ENCODE measurements at places on chromosomes 5 and 9. TPM values are rescaled to one million over a fixed set of nuclear protein-coding genes. Genes with fewer than 3 reads are reported as not detected.

DNA sequence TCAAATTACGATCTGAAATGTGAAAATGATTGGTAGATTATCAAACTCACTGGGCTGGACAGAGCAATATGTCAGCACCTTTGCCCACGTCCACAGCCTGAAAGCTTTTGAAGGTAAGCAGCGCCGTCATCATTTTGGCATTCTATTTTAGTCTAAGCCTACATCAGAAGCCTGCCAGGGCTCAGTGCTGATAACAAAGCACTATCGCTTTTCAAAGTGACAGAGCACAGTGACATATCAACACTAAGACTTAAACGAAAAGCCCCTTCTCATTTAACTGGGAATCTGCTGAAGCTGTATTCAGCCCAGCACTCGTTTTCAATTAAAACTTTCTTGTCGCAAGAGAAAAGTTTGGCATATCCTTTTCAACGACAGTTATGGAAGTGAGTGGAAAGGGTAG lies 1076.3 kb downstream of the PTPRD start:
- H3K4me3 ChIP-seq, result no peak overlapping the region
- H3K4me1 ChIP-seq, result no peaks in the 10 kb centered on the region
- DNase-seq, result no peak
- H3K27ac ChIP-seq, result no peak overlapping the region
- H3K27me3 ChIP-seq, result no peaks in the 10 kb centered on the region
- no peaks in the 10 kb centered on the region for H3K36me3 ChIP-seq

GRCh38 chr5:126138281-126138931 lies 284.8 kb upstream of the GRAMD2B start:
- H3K4me3 ChIP-seq, result no peak overlapping the region
- peak; percentile 38 for DNase-seq
- no peaks in the 10 kb centered on the region for H3K36me3 ChIP-seq
- no peaks in the 10 kb centered on the region for H3K27me3 ChIP-seq
- no peak overlapping the region for H3K27ac ChIP-seq

- no peak overlapping the region for H3K27ac ChIP-seq
- H3K4me1 ChIP-seq, result peaks cover 45% of the 10 kb centered on the region
- DNase-seq, result no peak
- H3K4me3 ChIP-seq, result no peak overlapping the region
- H3K27me3 ChIP-seq, result no peaks in the 10 kb centered on the region
These were observed 47.7 kb upstream of the ITGA1 start for GRCh38 chr5:52740007-52740406.

GRCh38 chr5:139058121-139058520 lies 140.0 kb downstream of the SIL1 start:
- H3K36me3 ChIP-seq, result no peaks in the 10 kb centered on the region
- H3K27me3 ChIP-seq, result no peaks in the 10 kb centered on the region
- H3K27ac ChIP-seq, result no peak overlapping the region
- peaks cover 47% of the 10 kb centered on the region for H3K4me1 ChIP-seq

- peaks cover 3% of the 10 kb centered on the region for H3K27me3 ChIP-seq
- no peak for DNase-seq
- H3K4me3 ChIP-seq, result no peak overlapping the region
- no peak overlapping the region for H3K27ac ChIP-seq
- H3K36me3 ChIP-seq, result no peaks in the 10 kb centered on the region
These were observed 142.7 kb downstream of the FBXL17 start for GRCh38 chr5:108238936-108239887.

GRCh38 chr5:79576606-79577289 lies 35.5 kb upstream of the TENT2 start:
- no peak overlapping the region for H3K4me3 ChIP-seq
- no peak overlapping the region for H3K27ac ChIP-seq
- no peak for DNase-seq
- no peaks in the 10 kb centered on the region for H3K36me3 ChIP-seq
- no peaks in the 10 kb centered on the region for H3K27me3 ChIP-seq
- H3K4me1 ChIP-seq, result peaks cover 24% of the 10 kb centered on the region

DNA sequence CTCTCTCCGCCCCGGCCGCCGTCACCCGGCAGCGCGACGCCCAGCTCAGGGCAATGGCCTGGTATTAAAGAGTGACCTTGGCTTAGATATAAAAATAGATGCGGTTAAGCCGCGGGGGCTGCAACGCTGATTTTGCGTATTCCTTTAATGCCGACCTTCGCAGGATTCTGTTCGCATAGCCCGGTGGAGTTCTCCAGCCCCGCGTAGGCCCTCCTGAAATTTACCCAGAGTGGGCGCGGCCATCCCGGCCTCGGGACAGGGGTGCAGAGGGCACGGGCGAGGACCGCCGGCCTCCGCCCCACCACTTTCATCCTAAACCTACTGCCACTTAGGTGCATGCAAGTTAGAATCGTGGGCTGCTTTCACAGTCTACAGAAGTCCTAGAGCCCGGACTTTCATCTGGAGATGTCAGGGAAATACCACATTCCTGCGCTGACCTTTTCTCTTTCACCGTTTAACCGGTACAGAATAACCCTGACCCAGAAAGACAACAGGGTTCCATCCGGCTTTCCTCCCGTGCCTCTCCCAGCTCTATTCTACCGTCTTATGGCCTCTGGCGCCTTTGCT lies 492 bp upstream of the FAM169A start:
- no peak for DNase-seq
- H3K4me3 ChIP-seq, result peak overlapping the region; percentile 55
- peaks cover 32% of the 10 kb centered on the region for H3K27me3 ChIP-seq
- peaks cover 5% of the 10 kb centered on the region for H3K36me3 ChIP-seq
- H3K4me1 ChIP-seq, result peaks cover 12% of the 10 kb centered on the region
- H3K27ac ChIP-seq, result no peak overlapping the region

- H3K4me1 ChIP-seq, result peaks cover 19% of the 10 kb centered on the region
- H3K36me3 ChIP-seq, result no peaks in the 10 kb centered on the region
- H3K27ac ChIP-seq, result peak overlapping the region; percentile 75
- H3K4me3 ChIP-seq, result peak overlapping the region; percentile 74
- peaks cover 2% of the 10 kb centered on the region for H3K27me3 ChIP-seq
These were observed 8.3 kb downstream of the TMEM250 start for GRCh38 chr9:136110082-136111061.

- DNase-seq, result no peak
- no peak overlapping the region for H3K27ac ChIP-seq
- peaks cover 3% of the 10 kb centered on the region for H3K27me3 ChIP-seq
- no peaks in the 10 kb centered on the region for H3K4me1 ChIP-seq
- H3K36me3 ChIP-seq, result no peaks in the 10 kb centered on the region
These were observed 306.2 kb upstream of the ADAMTSL1 start for GRCh38 chr9:18167733-18168132.

DNA sequence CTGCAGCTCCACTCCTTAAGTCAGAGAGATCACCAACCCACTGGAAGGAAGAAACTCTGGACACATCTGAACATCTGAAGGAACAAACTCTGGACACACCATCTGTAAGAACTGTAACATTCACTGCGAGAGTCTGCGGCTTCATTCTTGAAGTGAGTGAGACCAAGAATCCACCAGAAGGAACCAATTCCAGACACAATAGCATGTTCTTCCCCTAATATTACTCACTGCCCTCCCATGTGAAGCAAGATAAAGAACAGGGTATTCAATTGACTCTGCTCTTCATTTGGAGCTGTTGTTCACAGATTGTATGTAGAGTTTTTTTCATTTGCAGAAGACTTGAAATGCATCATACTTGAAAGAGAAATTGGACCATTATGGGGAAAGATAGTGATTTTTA lies 10.8 kb downstream of the SAXO1 start:
- H3K27ac ChIP-seq, result no peak overlapping the region
- H3K4me1 ChIP-seq, result no peaks in the 10 kb centered on the region
- no peaks in the 10 kb centered on the region for H3K36me3 ChIP-seq

DNA sequence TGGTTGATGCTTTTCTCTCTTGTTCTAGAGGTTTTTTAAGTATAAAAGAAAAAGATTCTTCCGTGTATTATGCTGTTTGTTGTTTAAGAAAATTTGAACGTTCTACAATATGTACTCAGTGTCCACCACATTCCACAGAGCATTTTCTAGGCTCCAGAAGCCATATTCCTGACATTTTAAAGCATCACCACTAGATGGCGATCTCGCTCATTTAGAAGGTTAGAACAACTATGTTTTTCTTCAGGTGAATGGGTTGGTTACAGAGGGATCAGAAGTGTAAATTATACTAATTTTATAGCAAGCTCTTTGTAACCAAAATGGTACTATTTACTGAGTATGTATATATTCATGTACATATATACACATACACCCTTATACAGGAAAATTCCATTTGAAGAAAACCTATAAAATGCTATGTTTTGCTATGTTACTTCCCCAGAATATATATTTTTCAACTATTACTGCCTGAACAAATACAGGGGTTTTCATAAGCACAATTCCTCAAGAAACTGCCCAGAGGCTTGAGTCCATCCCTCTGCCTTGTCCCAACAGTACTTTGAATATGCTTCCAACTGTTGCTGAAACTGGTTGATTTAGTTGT lies 284.3 kb downstream of the CCDC171 start:
- no peak overlapping the region for H3K4me3 ChIP-seq
- H3K4me1 ChIP-seq, result peaks cover 6% of the 10 kb centered on the region
- H3K27ac ChIP-seq, result no peak overlapping the region
- H3K27me3 ChIP-seq, result no peaks in the 10 kb centered on the region
- DNase-seq, result peak; percentile 57

GRCh38 chr5:72468024-72468423 lies 39.2 kb downstream of the ZNF366 start:
- H3K27me3 ChIP-seq, result no peaks in the 10 kb centered on the region
- peak overlapping the region; percentile 23 for H3K27ac ChIP-seq
- peaks cover 78% of the 10 kb centered on the region for H3K4me1 ChIP-seq
- H3K36me3 ChIP-seq, result no peaks in the 10 kb centered on the region
- peak; percentile 35 for DNase-seq

DNA sequence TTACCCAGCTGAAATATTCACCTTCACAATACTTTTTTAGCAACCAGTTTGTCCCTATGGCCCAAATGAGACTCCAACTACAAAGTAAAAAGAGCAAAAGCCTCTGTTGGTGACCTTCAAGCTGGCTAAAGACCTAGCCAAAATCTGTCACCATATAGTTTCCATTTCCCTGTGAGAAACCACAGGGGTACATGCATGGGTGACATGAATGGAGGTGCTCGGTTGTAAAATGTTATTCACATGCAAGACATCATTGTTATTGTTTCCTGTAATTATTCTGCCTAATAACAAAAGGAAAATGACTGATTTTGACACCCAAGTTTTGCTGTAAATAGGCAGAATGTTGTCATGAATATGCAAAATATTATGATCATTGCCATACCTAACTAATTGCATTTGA lies 285.3 kb downstream of the ZNF608 start:
- H3K4me1 ChIP-seq, result no peaks in the 10 kb centered on the region
- no peak overlapping the region for H3K4me3 ChIP-seq

- H3K27me3 ChIP-seq, result no peaks in the 10 kb centered on the region
- no peak overlapping the region for H3K4me3 ChIP-seq
- H3K36me3 ChIP-seq, result no peaks in the 10 kb centered on the region
These were observed 17.4 kb downstream of the SLC24A2 start for GRCh38 chr9:19771446-19771845.

DNA sequence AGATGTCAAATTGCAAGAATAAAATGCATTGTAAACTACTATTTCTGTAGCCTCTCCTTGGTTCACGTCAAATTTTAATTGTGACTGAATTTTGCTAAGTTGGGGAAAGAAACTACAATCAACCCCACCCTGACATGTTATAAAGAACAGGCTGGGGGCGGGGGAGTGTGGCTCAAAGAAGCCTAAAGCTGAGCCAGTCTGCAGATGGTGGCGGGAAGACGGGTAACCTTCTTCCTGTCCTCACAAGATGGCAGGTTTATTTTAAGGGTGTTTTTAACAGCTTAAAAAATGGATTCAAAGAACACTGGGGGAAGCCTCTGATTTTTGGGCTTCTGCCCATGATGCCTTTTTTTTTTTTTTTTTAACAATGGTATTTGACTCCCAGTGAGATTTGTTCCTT lies 68.5 kb upstream of the MELK start:
- peaks cover 20% of the 10 kb centered on the region for H3K27me3 ChIP-seq
- no peaks in the 10 kb centered on the region for H3K36me3 ChIP-seq
- H3K4me3 ChIP-seq, result no peak overlapping the region
- no peak overlapping the region for H3K27ac ChIP-seq

DNA sequence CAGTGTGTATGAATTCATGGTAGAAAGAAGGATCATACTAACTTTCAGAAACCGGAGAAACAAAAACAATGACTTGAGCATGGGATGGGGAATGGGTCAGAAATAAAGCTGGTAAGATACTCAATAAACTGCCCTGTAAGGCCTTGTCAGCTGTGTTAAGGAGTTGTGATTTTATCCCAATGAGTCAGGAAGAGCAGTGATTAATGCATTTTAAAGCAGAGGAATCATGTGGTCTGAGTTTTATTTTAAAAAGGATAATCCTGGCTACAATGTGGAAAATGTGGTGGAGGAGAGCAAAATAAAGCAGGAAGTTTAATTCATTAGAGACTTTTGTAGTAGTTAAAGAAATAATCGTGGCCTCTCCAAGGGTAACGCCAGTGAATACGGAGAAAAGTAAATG lies 28.7 kb downstream of the DHX29 start:
- H3K4me1 ChIP-seq, result peaks cover 52% of the 10 kb centered on the region
- H3K36me3 ChIP-seq, result peaks cover 57% of the 10 kb centered on the region
- H3K4me3 ChIP-seq, result peak overlapping the region; percentile 43
- DNase-seq, result peak; percentile 76
- peak overlapping the region; percentile 83 for H3K27ac ChIP-seq
- no peaks in the 10 kb centered on the region for H3K27me3 ChIP-seq

GRCh38 chr5:176778921-176779465 lies 31.4 kb upstream of the UNC5A start:
- H3K27me3 ChIP-seq, result peaks cover 41% of the 10 kb centered on the region
- no peak overlapping the region for H3K27ac ChIP-seq
- peaks cover 7% of the 10 kb centered on the region for H3K4me1 ChIP-seq
- DNase-seq, result no peak
- no peaks in the 10 kb centered on the region for H3K36me3 ChIP-seq

DNA sequence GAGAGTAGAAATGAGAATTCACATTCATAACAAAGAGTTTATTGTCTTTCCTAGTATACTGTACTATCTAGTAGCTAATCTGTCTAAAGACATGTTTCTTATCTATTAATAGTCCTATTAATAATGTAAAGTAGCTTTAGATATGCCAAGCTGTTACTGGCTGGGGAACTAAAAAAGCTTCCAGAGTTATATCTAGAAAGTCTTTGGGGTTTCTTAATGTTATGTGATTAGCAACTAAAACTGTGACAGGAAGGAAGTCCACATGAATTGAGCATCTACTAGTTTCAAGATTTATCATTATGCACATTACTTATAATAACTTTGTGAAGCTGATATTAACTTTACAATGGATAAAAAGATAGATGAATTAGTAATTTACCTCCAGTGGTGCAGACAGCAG lies 122.7 kb upstream of the CDKN2B start:
- no peak for DNase-seq
- H3K36me3 ChIP-seq, result no peaks in the 10 kb centered on the region
- no peak overlapping the region for H3K27ac ChIP-seq
- H3K4me1 ChIP-seq, result peaks cover 39% of the 10 kb centered on the region

Gene SPDL1
- 73.6 TPM for total RNA-seq

Gene GRK6
- total RNA-seq, result 25.8 TPM

Gene SOX30
- total RNA-seq, result 0.10 TPM

Gene CDX1
- not detected for total RNA-seq

Gene SV2C
- total RNA-seq, result not detected

Gene MYMK
- not detected for total RNA-seq

Gene PRR7
- 10.6 TPM for total RNA-seq

Gene LCN12
- not detected for total RNA-seq
